ENCODE measurements at places on chromosomes 7 and 10.

DNA sequence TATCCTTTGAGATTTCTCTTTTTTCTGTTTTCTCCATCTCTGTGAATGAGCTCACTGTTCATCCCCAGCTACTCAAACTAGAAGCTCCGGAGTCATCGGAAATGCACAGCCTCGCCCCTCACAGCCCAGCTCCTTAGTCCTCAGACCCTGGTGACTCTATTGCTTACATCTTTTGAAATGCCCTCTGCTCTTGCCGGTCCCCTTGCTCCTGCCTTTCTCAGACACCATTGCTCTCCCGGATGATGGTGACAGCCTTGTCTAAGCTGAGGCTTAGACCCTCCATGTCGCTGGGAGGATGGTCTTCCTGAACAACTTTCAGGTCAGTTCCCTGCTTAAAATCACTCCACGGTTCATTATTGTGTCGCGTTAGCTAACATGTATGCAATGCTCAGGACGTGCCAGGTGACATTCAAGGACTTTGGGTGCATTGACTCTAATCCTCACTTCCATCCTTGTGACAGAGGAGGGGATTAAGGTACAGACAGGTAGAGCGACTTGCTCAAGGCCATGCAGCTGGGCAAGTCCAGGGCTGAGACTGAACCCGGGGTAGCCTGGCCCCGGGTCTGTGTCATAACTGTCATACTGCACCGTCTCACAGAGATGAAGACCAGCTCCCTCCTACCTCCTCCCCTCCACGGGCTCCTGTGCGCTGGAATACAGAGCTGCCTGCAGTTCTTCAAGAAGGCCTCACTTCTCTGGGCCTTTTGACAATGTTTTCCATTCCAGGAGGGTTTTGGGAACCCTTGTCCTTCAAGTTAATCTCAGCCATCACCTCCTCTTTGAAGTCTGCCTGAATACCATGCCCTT, 4.3 kb upstream of the UCMA start:
- DNase-seq, result no peak

DNA sequence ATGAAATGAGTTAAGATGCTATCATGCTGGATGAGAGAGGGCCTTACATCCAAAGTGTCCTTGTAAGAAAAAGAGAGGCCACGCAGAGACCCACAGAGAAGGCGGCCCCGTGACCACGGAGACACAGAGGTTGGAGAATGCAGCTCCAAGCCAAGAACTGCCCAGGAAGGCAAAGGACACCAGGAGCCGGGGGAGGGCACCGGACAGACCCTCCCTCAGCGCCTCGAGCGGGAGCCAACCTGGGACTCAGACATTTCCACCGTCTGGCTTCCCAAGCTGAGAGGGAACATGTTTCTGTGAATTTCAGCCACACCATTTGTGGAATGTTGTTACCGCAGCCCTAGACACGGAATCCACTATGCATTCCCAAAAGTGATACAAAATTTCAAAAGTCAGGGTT, 22.9 kb downstream of the TCERG1L start:
- no peak for DNase-seq

DNA sequence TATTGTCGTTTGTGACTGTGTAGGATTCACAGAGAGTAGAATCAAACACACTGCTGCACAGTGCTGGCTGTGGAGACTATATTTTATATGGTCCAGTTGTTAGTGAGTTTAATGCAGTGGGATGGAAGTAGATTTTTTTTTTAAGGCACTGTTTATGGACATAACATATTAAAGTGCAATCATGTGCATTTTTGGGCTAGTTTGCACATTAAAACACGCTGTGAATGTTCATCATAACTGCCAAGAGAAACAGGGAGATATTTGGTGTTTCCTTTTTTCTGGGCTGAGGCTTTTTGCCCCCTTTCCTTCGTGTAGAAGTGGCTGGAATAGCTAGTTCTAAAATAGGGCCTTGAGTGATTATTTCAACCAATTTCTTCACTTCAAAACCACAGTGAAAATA, 139.2 kb downstream of the MYOF start:
- DNase-seq, result no peak

DNA sequence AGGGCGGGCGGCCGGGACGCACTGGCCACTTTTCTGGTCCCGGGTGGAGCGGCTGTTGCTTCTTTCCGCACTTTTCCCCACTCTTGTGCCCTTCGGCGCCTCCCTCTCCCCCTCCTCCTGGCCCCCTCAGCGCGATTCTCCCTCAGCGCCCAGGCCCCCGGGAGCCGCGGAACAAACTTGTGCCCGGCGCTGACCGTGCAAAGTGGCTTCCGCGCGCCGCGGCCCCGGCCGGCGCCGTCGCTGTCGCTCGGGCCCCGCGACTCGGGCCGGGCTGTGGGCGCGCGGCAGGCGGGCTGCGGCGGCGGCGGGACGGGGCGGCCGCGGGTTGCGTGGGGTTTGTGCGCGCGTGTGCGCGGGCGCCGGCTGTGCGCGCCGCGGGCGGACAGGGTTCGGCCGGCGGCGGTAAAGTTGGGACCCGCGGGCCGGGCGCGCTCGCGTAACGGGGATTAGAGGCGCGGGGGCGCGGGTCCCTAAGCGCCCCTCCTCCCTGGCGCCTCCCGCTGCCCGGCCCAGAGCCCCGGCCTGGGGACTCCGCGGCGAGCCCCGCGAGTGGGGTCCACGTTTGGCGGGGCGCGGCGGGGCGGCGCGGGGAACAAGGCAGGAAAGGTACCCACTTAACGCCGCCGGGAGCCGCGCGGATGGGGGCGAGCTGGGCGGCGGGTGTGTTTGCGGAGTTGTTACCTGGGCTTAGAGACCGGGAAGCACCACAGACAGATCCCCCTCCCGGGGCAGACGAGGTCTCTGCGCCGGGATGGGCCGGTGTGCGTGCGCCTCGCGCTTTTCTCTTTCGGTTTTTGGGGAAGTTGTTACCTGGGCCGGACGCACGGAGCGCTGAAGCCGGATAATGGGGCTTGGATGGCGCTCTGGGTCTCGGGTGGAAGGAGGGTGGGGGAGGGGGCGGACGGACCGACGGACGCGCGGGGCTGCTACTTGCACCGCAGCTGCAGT, 860 bp downstream of the ZEB1 start:
- DNase-seq, result peak; percentile 16

DNA sequence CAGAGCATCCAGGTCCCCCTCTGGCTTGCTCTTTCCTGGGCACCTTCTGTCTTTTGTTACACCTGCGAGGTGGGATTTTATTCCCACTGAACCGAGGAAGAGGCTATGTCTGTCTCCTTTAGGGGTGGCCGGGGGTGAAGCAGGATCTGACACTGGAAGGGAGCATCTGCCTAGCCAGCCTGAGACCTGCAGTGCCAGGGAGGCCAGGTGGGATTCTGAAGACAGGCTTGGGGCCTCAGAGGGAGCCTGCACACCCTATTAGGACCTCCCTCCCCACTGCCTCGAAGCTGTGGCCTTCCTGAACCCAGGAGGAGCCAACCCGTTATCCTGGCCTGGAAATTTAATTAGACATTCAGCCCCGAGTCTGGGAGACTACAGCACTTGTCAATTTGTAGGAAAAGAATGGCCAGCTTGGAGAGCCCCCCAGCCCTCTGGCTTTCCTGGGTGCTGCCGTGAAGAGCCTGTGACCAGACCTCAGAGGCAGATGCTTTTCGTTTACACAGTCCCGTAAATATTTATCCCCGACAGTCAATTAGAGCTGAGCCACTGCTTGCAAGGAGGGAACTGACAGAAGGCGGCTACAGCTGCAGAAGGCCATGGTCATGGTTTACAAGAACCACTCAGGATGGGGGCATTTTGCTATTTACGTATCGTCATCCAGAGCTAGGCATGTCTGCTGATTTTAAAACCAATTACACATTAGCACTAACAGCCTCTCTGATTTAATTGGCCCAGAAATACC, 19.7 kb downstream of the CHAT start:
- no peak for DNase-seq

DNA sequence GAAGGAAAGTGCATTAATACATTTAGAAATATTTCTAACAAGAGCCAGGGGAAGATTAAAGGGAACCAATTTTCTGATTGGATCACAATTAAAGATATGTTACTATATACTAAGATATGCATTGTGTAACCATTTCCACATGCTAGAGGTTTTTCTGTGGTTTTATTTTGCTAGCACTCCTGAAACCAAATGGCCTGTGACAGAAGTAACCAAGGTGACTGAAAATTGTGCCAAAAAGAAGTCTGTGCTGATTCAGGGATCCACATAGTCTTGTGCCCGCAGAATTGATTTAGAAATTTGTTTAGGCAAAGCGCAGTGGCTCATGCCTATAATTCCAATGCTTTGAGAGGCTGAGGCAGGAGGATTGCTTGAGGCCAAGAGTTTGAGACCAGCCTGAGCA, 1.8 kb downstream of the CC2D2B start:
- no peak for DNase-seq

GRCh38 chr7:142745091-142745635, 4.1 kb upstream of the PRSS1 start:
- no peak for DNase-seq

DNA sequence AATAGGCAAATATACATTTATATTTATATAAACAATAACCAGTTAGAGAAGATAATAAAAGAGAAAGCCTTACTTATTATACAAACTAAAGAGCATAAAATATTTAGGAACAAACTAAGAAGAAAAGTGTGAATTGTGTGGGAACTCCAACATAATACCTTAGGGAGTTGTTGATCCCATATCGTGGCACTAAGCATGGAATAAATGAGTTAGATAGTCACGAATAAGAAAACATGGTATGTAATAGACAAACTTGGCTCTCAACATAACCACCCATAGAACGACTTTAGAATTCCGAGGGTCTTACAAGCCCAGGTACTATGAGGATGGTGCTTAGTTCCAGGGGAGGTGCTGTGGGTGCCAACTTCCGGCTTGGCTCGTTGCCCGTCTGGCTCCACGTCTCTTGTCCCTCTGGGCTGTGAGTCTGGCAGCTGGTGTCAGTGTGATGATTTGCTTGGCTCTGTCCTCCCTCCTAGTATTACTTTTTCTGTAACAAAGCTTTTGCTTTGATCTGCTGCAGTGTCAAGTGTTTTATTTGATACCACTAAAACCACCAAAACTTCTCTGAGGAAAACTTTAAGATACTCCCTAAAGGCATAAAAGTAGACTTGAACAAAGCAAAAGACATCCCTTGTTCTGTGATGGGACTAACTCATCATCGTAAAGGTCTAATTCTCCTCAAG, 9.5 kb upstream of the RBM20 start:
- no peak for DNase-seq

DNA sequence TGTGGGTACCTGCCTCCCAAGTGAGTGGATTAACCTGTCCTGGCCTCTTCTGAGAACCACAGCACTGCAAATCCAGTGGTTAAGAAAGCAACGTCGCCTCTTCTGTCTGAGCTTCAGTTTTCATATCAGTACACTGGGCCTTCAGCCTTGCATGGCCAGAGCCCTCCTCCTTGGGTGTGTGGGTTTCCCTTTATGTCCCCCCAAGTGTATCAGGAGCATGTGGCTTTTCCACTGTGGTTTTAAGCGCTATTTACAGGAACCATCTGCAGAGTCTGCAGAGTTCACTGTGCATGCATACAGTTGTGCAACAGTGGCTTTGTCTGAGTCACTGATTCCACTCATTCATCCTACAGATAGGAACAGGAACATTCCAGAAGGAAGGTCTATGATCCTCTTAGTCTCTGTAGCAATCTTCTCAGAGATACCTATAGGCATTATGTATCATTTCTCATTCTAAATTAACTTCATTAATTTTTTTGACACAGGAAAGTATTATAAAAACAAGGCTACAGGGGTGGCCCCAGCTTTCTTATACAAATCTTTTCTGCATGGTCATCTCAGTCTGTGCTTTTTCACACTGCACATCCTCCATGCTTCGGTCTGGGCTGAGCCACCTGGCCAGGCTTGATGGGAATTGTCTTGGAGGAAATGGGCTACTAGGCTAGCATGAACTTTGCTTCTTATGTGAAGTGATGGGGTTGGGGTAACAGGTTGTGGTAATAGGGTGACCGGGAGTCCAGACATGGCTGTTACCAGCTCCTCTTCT, 17.1 kb downstream of the MBL2 start:
- no peak for DNase-seq

Measured in activated T-cell treated with anti-CD3 and anti-CD28 coated beads for 1 hour (primary cell).